Stimulated activated CD8-positive, alpha-beta memory T cell treated with anti-CD3 and anti-CD28 coated beads, Interleukin-4, amount 100 ng/mL, for 48 hours (primary cell): ENCODE measurements at places on chromosomes 2 and 18.

DNA sequence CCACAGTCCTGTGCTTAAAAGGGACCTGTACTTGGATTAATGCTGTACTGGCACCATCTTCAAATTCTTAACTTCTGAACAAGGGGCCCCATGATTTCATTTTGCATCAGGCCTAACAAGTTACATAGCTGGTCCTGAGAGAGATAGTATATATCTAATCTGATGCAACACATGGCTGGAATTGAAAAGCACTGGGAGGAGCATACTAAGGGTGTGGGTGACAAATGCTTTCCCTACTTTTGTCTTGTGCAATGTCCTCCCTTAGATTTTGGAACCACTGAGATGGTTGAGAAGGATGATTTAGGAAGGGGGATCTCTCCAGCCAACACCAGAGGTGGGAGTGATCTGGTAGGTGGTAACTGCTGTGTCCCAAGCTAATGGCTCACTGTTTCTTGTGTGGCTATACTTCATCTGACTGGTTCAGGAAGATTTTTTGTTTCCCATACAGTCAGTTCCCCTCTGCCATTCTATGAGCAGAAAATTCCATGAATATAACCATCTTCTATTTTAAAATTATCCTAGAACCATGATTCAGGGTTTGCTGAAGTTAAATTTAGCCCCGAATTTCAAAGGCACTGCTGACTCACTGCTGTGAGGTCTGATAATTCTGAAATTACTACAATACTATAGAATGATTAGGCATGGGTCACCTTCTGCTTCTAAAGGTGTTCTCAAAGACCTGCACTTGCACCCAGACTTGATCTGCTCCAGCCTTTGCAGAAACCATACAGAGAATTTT is 108.3 kb upstream of the NCKAP5 start:
- DNase-seq = no peak

DNA sequence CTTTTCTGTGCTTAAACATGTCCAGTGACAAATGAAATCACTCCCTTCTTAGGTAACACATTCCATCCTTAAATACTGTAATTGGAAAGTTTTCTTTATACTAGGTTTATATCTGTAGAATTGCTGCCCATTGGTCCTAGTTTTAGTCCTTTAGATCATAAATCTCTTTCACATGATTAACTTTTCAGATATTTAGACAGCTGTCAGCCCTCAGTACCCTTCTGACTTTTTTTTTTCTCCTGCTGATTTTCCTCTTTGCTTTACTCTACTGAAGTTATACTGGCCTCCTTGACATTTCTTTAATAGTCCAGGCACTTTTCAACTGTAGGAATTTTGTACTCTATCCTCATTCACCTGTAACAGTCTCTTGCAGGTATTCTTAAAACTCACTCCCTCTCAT is 28.9 kb downstream of the RBBP8 start:
- DNase-seq = no peak

GRCh38 chr18:46676182-46676835 is 19.3 kb upstream of the LOXHD1 start:
- DNase-seq = no peak

DNA sequence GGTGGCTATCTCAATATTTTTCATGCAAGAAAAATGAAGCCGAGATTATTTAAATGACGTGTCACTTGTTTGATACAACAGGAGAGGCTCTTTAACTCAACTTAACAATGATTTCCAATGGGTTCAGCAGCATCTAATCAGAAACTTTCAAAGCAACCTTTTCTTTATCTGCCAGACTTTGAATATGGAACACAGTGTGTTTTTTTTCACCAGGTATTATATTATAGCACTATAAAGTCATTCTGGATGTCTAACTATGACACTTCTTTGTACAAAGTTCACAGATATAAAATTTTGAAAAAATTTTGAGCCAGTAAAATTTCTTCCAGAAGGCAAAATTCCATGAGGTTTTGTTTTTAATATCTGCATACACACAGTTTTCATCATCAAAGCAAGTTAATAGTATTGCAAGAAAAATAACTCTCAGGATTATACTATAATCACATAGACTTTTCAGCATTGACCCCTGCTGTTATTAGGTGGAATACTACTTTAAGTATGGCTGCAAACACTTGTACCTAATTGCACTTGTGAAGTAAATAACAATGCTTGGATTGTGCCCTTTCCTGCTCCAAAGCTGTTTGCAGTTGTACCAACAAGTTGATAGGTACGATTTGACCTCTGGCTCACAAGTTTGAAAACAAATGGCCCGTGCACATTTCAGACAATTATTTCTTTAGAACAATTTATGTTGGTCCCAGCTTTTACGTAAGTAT is 44.0 kb upstream of the DSG1 start:
- DNase-seq = no peak

DNA sequence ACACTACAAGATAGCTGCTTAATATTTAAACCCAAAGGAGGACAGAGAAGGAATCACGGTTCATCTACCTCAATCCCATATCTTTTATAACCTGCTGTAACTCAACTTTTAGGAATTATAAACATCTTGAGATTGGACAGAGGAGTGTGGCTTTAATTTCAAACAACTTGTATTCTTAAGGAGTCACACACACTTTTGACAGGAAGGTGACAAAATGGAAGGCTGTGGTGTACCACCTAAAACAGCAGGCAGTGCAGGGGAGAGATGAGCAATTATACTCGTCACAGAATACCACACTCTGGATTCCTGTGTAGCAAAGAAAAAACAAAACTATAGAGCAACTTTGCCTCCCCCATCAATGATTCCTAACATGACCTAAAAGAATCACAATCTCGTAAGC is 194.8 kb downstream of the ZEB2 start:
- peak; percentile 59 for DNase-seq

DNA sequence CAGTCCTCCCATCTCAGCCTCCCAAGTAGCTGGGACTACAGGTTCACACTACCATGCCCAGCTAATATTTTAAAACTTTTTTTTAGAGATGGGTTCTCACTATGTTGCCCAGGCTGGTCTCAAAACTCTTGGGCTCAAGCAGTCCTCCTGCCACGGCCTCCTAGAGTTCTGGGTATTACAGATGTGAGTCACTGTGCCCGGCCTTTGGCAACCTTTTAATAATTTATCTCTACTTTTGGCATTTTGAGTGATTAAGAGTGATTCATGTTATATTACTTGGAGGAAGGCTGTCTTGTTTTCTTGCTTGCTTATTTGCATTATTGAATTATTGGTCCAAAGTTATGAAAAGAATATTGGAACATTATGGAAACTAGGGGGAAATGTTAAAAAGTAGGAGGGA is 24.3 kb downstream of the NCOA1 start:
- no peak for DNase-seq

DNA sequence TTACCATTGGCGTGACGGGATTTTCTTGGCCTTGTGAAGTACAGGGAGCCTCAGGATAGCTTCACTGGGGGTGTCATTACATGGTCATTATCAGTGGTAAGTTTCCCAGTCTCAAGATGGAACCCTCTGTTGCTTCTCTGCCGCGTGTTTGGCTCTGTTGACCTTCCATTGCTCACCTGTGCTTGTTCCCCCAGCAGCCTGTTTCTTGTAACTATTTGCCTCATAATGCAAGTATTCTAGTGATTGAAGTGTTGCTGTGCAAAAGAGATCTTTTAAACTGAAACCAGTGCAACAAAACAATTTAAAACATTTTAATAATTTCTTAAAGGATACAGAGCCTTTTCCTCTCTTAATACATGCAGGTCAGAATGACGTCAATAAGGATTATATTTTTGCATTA is 24.6 kb downstream of the PRKCE start:
- DNase-seq = no peak

GRCh38 chr18:58213440-58213839 is 169.4 kb downstream of the NEDD4L start:
- no peak for DNase-seq

DNA sequence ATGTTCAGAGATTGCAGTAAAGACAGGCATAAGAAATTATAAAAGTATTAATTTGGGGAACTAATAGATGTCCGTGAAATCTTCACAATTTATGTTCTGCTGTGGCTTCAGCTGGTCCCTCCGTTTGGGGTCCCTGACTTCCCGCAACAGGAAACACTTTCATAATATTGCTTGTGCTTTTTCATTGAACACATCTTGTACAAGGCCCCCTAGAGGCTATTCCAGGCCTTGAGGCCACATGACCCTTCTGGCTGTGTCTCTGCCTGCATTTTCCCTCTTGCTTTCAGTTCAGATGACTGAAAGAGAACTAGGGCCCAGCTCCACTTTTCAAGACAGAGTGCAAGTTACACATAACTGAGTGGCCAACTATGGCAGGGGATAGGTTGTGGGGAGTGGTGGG is 164.1 kb downstream of the TMEM247 start:
- no peak for DNase-seq

DNA sequence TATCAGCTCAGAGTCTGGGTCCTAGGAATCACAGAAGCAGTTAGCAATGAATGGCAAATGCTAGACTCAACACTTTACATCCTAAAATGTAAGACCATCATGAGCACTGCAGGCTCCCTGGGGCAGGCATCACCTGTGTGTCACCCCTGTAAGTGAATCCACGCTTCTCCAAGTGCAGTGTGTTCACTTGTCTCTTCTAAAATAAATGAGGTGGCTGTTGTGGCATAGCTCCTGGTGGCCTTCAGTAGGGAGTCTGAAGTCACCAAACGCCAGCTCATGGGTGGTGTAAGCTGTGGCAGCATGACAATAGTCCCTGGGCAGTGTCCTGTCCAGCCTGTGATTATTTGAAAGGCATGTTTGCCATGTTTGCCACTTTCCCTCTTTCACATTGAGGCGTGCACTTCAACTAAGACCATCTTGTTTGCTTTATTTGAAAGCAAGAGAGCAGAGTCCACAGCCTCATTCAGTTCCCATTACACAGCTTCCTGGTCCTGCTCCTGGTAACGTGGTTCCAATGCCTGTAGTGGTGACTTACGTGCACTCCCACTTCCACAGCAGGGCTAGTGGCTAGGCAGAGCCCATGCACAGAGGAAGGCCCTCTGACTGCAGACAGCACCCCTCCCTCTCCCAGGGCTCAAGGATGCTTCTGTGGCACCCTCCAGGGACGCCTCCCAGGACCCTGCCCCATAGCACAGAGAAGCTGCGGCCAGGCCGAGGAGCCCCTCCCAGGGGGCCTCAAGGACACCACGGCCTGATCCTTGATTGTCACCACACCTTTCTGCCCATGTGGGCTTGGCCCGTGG is 24.3 kb downstream of the COA5 start:
- DNase-seq = peak; percentile 10

DNA sequence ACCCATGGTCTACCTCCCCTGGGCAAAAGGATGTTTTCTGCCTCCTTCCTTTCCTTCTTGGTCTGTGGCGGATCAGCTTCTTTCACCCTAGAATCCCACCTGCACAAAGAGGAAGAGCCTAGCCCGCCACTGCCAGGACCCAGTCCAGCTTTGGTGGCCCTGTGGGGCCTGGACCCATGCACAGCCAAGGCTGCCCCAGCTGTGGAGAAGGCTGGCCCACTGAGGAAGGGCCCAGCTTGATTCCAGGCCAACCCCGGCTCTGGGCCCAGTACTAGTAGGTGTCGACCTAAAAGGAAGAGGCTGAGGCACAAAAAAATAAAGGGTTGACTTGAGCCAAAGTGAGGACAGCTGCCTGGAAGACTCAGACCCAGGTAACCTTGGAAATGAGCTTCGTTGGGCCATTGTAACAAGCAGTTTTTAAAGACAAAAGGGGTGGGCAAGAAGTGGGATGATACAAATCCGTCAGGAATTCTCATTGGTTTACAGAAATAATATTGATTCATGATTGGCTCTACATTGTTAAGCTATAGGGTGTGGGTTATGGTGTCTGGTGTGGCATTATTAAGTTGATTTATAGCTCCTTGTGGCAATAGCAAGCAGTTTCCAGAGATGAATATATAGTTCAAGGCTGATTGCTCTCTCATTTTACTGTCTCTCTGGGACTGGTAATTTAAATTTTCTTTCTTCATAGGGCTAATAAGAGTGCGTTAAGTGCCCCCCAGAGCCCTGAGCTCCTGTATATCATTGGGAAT is 29.8 kb upstream of the MAL start:
- DNase-seq = no peak

- DNase-seq = no peak
Observed at GRCh38 chr2:154978244-154978643, 279.7 kb downstream of the KCNJ3 start.

DNA sequence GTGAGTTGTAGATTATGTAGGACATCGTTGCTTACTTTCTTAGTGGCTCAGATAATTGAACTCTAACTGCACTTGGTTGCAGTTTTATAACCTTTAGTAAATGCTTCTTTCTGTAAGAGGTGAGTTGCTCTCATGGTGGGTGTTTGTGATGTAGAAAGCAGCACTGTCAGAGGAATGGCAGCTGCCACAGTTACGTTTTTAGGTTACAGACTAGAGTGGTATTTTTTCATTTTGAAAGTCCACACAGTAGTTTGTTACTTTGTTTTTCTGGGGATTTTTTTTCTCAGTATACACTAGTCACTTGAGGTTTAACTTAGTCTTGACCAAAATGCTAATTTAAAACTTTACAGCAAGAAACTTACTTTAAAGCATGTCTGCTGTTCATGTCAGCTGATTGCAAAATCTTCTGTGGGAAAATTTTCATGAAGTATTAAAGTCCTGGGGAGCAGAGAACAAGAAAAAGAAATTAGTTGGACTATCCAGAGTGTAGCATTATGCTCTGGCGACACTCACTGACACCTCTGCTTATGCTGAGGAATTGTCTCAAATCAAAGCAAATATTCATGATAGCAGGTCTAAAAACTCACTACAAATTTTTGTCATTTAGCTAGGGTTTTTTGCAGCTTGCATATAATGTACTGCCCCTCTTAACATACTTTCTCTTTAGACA is 14.8 kb downstream of the AFTPH start:
- DNase-seq = no peak

GRCh38 chr2:12642332-12642731 is 74.4 kb upstream of the TRIB2 start:
- no peak for DNase-seq

DNA sequence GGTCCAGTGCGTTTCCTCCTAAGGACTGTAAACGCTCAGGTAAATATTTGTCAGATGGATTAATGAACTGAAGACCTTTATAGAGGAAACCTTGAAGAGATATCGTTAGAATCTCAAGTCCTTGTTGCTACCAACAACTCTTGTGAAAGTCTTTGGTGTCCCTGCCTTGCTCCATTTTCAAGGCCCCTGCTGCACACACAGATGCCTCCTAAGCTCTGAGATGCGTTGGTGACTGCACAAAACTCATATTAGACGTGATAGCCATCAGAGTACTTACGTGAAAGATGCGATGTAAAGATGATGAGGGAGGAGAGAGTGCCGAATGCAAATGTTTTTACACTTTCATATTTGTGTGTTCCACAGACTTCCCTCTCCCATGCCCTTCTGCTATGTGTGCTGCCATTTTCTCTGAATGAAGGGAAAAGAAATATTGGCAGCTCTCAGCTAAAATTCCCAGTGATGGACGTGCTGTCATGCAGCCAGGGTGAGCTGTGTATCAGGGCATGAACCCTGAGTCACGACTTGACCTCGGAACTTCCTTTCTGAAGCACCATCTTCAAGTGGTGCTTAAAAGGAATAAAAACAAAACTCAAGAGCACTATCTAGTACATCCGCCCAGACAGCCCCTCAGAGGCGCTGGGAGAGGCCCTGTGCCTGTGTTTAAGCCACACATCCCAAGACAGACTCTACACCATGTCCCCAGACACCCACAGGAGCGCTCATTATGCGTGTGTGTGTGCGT is 117.4 kb downstream of the FAM210A start:
- DNase-seq = peak; percentile 69
